Cerebellum (tissue), 4 donors: ENCODE measurements at places on chromosomes 2 and 18.

DNA sequence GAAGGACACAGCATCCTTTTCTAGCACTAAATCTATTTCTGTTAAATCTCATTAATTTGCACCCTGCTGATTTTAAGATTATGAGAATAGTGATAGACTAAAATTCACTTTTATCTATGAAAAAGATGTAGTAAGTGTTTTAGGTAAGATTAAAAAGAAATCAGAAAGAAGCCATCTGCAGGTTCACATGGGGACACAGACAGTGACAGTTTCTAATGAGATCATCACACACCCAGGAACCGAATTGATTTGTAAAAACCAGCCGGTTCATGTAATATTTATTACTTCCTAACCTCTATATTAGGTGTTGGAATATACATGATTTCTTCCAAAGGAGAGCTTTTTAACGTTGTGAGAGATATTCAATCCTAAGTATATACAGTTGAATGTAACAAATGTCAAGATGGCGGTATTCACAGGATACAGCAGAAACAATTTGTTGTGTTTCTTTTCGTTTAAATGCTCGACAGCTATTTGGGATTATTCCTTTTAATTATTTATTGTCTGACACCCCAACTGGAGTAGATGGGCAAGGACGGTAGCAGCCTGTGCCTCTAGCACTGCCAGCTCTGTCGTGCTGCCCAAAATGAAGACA lies 223.4 kb downstream of the CCDC102B start:
- no peak for DNase-seq

- no peak for DNase-seq
These were observed 198.3 kb downstream of the ACKR3 start for GRCh38 chr2:236767941-236768340.

- DNase-seq, result no peak
These were observed 69.1 kb downstream of the GAREM1 start for GRCh38 chr18:32401621-32402020.

DNA sequence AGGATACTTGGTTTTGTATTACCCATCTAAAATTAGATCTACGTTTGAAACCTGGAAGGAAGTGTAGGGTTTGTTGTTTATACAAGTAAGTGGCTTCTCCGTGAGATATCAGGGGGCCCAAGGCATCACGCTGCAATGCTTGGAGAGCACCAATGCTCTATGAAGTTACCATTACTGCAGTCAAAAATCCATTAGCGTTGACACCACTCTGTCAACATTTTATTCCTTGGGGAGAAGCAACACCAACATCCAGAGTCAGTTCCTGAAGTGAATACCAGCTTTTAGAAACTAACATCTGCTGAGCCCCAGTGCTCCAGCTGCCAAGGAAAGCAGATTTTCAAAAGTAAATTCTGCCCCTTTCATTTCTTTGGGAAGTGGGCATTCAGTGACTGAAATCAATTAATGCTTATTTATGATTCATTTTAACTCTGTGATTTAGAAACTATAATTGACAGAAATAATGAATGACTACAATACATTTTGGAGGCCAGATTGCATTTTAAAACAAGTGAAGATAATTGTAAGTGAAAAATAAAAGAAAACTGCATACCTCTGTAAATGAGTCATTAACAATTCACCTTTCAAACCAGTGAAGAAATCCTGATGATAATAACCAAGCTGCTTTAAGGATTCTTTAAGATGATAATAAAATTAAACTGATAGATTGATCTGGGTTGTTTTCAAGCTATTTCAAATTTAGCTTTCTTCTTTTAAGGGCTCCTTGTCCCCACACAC lies 30.5 kb downstream of the LRP1B start:
- DNase-seq, result no peak

- no peak for DNase-seq
These were observed 75.6 kb downstream of the RNF144A start for GRCh38 chr2:6992794-6993228.

- no peak for DNase-seq
These were observed 57.2 kb upstream of the TACR1 start for GRCh38 chr2:75256485-75256884.

DNA sequence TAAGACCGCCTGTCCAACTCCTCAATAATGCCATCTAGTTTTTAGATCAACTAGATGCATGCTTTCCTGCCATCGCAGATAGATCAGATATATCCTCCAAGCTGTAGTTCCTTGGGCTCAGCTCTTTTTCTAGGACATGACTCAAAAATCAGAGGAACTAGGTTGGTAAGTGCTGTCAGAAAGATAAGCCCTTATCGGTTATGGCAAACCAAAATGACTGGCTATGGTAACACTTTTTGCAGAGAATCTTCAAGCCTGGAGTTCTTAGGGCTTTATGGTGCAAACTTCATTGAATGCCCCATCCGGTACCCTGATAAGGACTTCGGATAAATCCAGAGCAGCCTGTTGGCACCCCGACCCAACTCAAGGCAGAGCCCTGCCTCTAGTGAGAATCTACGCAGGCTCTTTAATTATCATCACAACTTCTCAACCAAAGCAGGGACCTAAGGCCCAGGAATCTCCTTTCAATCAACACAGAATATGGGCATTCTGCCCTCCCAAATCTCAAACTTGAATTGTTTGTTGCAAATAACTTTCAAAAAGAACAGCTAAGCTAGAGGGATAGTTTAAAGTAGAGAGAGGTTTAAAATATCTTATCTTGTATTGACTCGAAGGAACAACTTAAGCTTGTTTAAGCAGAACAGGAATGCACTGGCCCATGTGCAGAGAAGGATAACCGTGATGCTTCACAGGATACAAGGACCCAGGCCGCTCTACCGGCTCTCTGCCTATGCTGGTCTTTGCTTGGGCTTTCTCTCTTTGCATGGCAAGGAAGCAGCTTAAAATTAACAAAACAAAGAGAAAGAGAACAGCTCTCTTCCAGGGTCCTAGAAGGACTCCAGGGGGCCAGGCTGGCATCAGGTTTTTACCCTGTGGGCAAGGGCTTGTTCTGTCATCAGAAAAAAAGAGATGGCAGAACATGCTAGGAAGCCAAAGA lies 3.4 kb upstream of the CYP1B1 start:
- no peak for DNase-seq
